Choroid plexus epithelial cell (primary cell): ENCODE measurements at places on chromosomes 1 and 21.

GRCh38 chr1:218887141-218887925, 286.3 kb upstream of the LYPLAL1 start:
- no peak for DNase-seq

DNA sequence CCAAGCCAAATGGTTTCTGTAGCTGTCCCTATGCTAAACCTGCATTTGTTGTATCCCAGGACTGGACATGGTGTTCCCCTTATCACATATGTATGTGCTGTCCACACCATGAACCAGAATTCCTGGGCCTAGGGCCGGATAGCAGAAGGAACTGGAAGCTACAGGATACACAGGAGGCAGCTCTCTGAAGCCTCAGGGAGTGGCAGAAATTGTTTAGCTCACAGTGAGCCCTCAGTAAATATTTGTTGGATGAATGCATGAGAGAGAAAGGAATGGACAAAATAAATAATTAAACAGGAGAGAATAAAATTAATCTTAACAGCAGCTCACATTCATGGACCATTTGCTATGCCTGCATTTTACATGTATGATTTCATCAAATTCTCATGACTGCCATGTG, 2.1 kb downstream of the NIPAL3 start:
- DNase-seq, result peak; percentile 40

GRCh38 chr1:16981269-16981849, 939 bp upstream of the MFAP2 start:
- peak; percentile 36 for DNase-seq

DNA sequence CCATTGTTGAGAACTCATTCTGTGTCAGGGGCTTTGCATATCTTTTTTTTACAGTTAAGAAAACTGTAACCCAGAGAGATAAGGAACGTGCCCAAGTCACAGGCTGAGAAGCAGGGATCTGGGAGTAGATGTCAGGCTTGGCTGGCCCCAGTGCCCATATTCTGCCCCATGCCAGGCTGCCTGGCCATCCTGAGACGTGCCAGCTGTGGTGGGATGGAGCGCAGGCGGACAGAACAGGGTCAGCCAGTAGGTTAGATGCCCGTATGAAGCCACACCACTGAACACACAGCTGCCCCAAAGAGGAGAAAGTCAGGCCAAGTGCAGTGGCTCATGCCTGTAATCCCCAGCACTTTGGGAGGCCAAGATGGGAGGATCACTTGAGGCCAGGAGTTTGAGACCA, 55.9 kb downstream of the SLC66A1 start:
- no peak for DNase-seq

- DNase-seq, result peak; percentile 54
These were observed 25.4 kb downstream of the SLC19A2 start for GRCh38 chr1:169460191-169460833.

DNA sequence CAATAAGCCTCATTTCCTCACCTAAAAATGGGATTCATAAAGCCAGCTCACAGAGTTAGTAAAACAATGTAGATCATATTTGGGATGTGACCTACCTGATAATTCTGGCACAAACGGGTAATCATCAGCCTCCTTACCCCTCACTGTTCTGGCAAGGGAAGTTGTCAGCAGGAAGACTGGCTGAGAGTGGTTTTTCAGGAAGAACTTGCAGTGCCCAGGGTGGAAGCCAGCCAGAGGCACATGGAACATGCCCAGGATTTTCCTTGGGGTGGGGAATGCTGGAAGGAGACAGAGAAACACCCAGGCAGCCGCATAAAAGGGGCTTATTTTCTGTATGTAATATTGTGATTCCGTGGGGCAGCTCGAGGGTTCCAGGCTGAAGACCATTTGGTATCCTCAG, 7.7 kb upstream of the SLC5A9 start:
- no peak for DNase-seq

- no peak for DNase-seq
These were observed 2208.6 kb downstream of the MRPL39 start for GRCh38 chr21:23398726-23399125.

- no peak for DNase-seq
These were observed 1332.4 kb upstream of the ADGRL2 start for GRCh38 chr1:80468356-80468755.

DNA sequence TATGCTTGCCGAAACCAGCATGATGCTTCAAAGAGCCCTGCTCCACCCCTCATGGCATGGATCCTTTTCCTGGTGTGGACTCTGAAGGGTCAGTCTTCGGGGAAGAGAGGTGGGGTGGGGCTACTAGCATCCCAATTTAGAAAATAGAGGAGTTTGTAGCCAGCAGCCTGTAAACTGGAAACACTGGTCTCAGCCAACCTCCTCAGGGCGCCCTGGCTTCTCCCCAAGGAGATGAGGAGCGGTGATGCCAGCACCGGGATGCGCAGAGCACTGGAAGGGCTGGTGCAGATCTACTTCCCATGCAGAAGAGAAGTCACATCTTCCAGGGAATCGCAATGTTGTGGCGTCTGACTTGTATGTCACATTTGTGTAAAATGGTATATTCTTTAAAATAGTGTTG, 6.4 kb upstream of the IKBKE start:
- no peak for DNase-seq

DNA sequence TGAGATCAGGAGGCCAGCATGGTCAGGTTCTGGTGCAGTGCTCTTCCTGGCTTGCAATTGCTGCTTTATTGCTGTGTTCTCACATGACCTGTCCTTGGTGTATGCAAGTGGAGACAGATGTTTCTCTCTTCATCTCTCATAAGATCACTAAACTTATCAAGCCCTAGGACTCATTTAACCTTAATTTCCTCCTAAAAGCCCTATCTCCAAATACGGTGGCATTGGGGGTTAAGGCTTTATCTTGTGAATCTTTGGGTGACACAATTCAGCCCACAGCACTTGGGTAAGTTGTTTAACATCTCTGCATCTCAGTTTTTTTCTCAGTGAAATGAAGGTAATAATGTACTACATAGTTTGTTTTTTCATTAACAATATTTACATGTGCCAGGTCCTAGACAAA, 152.4 kb downstream of the RWDD3 start:
- no peak for DNase-seq

DNA sequence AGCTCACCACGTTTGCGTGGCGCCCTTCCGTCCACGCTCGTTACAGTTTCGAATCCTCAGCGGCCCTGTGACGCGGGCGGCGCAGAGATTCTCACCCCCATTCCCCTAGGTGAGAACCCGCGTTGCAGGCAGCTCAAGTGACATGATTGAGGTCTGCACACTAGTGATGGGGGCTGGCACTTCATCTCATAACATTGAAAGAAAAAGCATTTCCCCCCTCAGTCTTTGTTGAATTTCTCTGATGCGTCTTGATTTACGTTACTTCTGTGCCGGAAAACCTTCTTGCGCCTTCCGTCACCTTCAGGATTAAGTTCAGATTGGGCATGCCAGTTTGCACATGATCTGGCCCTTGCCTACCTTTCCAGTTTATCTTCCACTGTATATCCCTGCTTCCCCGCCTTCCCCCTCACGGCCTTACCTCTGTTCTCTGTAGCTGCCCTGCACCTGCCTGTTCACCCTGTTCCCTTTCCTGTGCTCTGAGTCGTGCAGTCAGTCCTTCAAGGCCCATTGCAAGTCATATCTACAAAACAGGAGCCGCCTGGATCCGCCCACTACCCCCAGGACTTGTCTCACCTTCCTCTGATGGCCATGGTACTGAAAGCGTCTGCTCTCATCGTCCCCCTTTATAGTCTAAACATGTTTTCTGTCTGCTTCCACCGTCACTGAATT, 1.1 kb downstream of the CTPS1 start:
- DNase-seq, result no peak

- no peak for DNase-seq
These were observed 16.3 kb upstream of the ATP5PO start for GRCh38 chr21:33931799-33932390.

DNA sequence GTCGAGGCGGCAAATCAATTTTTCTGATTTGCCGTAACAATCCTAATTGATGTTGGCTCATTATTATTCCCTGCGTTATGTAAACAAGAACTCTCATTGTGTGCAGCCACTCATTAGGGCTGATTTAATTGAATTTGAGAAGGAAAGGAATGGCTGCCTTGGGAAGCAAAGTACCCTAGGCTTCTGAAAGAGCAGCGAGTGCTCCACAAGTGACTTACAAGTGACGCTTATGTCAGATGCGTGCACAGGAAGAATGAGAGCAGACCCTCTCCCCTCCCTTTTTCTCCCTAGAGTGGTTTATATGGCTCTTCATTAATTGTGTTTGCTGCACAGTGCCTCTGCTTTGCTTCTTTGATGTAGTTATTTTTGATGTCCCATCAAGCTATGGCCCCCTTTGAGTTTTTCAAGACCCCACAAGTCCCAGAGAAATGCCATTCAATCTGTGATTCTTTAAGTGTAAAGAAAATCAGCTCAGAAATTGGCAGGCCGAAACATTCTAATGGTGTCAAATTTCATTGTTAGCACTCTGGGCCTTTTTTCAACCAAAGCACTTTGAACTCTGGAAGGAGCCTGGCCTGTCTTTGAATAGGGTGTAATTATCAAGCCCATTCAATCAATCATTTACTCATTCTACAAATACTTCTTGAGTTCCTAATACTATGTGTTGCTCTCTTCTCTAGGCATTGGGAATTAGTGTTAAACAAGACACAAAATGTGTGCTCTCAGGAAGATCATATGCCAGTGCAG, 86.8 kb upstream of the VAV3 start:
- DNase-seq, result peak; percentile 30

GRCh38 chr1:30087465-30087864, 635.9 kb downstream of the MATN1 start:
- peak; percentile 4 for DNase-seq

- DNase-seq, result peak; percentile 59
These were observed 51.0 kb downstream of the SMYD2 start for GRCh38 chr1:214331827-214332423.

DNA sequence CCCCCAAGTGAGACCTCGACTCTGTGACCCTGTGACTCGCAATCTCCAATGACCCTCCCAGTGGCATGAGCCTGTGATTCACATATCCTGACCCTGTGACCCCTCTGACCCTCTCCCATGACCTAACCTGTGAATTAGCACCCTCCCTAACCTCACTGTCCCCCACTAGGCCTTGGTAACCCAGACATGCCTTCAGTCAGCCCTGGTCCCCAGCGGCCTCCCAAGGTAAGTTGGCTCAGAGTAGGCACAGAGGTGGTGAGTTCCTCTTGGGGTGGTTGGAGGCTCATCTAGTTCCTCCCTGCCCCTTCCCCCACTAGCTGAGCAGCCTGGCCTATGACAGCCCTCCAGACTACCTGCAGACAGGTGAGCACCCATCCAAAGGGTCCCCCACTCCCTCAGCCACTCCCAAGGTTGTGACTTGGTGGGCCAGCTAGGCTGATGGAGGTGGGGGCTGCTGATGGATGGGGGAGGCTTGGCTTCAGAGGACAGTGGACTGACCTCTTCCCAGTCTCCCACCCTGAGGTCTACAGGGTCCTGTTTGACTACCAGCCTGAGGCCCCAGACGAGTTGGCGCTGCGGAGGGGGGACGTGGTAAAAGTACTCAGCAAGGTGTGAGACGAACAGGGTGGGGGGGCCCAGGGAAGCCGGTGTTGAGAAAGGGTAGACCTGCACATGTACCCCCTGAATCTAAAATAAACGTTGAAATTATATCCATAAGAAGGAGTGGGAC, 1.6 kb downstream of the SH3D21 start:
- no peak for DNase-seq

- no peak for DNase-seq
These were observed at the start of gene TTLL7 for GRCh38 chr1:83998498-83999315. Gene TTLL7, minus strand, starts transcription at chr1:83999132. Its CDS starts 46,921 bp downstream, at chr1:83952211.

DNA sequence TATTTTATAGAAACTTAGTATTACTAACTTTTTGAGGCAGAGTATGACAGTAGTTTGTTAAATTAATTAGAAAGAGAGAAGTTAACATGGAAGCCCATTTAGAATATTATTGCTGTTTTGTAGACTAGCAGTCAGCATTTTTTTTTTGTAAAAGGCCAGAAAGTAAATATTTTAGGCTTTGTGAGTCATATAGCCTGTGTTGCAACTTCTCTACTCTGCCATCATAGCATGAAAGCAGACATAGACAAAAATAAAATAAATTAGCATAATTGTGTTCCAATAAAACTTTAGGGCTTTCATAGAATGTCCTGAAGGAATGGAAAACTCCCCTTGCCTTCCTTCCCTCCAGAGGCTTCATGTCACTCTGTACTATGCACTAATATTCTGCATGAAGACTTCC, 12.3 kb upstream of the RGS4 start:
- peak; percentile 75 for DNase-seq

DNA sequence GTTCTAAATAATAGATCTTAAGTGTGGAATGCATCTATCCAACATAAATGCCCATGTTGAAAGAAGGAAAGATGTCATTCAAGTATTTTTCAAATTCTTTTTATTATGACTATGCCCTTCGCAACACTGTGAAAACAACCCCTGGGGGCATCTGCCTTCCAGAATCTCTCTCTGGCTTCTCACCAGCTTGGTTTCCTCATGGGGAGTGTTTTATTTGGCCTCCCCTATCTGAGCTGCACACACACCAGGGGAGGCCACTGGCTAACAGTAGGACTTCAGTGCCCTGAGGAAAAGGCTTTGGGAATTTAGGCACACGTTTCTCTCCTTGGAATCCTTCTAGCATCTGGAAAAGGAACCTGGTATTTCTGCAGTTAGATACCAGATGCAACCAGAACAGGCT, 130.6 kb downstream of the EDEM3 start:
- no peak for DNase-seq

DNA sequence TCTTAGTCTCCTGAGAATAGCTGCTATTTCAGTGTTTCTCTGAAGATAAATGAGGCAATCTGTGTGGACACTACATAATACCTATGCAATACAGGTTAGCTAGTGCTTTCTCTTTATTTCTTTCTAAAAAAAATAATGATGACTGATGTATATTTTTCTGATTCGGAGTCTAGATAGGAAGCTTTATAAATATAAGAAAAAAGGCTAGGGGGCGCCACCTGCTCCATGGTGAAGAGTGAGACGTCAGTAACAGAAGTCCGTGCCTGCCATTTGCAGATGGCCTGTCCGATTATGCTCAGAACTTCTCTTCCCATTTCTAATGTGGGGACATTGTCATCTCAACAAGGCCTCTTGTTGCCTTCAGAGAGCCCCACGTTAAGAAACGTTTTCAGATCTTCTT, 26.4 kb downstream of the QSOX1 start:
- peak; percentile 40 for DNase-seq

- DNase-seq, result peak; percentile 74
These were observed 15.0 kb upstream of the TGFB2 start for GRCh38 chr1:218330043-218330623.

- DNase-seq, result no peak
These were observed 31.9 kb downstream of the NFYC start for GRCh38 chr1:40723196-40723955.

- no peak for DNase-seq
These were observed 7.8 kb upstream of the ACTRT2 start for GRCh38 chr1:3013371-3014049.
